ENCODE measurements at places on chromosomes 6 and 20. TPM values are rescaled to one million over a fixed set of nuclear protein-coding genes. Genes with fewer than 3 reads are reported as not detected.

Gene IL17F
- not detected for polyA plus RNA-seq

DNA sequence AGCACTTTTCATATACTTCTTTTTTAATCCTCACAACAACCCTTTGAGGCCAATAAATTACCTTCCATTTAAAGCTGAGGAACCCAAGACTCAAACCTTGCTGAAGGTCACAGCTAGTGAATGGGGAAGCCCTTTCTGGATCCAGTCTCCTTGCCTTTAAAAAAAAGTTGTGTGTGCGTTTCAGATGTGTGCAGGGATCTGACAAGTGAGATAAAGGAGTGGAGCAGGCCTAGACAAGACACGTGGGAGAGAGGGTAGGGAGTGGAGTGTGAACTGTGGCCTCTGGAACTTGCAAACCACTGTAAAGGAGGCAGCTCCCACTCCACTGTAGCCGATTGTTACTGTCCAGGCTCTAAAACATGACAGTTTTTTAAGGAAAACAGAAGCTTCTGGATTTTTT is 1.9 kb downstream of the KLHL32 start:
- H3K4me3 ChIP-seq: no peak overlapping the region
- DNase-seq: no peak
- H3K27ac ChIP-seq: no peak overlapping the region
- peaks cover 13% of the 10 kb centered on the region for H3K4me1 ChIP-seq

DNA sequence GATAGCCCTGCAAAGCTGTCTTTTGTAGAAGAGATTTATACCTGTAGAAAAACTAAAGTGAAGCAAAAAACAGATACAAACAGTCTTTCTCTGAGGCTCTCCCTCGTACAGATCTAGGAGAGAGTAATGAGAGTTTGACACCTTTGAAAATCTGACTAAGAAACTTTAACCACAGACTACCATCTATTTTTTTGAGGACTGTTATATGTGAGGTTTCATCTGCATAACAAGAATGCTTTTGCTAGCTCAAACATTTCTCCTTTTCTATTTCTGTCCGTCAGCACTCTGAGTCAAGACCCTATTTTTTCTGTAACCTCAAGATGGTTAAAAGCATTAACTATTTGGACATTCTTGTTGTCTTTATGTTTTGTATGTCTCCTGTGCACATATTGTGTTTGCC is 193.0 kb downstream of the BTBD3 start:
- no peak overlapping the region for H3K27ac ChIP-seq
- DNase-seq: no peak
- no peaks in the 10 kb centered on the region for H3K4me1 ChIP-seq
- H3K4me3 ChIP-seq: no peak overlapping the region
- H3K36me3 ChIP-seq: no peaks in the 10 kb centered on the region
- no peaks in the 10 kb centered on the region for H3K27me3 ChIP-seq

Gene ITPR3
- 12.6 TPM for polyA plus RNA-seq

- no peak for DNase-seq
- H3K27ac ChIP-seq: no peak overlapping the region
- H3K4me1 ChIP-seq: no peaks in the 10 kb centered on the region
- no peak overlapping the region for H3K4me3 ChIP-seq
Measured at GRCh38 chr20:12597551-12597950, 411.2 kb upstream of the SPTLC3 start.

DNA sequence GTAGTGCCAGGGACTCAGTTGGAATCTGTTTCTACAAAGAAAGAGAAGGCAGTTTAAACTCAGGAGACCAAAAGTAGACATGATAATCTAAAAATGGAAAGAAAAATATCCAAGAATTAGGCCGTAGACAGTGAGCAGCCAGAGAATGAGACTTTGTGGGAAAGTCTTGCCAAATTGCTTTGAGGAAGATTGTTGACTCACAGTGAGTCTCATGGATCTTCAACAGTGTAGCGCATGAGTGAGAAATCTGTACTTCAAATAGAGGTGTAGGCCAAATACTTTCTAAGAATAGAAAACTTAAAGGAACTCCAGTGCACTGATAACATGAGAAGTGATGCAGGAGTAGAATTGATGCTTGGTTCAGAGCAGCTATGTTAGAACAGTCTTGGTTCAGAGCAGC is 284.5 kb downstream of the HTR1B start:
- no peaks in the 10 kb centered on the region for H3K36me3 ChIP-seq
- H3K27me3 ChIP-seq: no peaks in the 10 kb centered on the region
- no peak for DNase-seq

DNA sequence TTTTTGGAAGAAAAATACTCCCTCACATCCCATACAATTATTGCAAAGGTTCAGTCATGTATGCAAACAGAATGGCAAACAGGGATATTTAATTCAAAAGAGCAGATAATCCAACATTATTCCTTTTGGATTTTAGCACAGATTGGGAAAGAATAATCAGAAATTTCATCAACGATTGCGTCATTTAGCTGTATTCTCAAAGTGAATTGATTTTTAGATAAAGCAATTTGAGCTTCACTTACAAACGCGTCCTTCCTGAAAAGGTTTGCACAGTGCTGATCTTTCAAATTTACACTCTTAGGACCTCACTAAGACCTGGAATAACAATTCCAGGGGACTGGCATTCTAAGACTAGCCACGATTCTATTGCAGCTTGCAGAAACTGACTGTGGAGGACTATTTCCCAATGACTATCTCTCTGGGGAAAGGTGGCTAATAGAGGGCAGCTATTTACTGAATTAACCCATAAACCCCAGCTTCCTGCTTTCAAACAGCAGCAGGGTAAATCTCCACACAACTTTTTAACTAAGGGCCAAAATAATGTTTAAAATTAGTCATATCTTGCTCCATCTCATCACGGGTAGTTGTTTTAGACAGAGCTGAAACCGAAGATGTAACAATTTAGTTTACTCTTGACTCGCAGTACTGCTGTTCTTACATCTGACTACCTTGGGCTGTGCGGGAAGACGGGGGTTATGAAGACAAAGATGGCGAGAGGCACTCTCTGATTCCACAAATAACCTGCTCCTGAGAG is 131.2 kb upstream of the FAM184A start:
- H3K4me1 ChIP-seq: no peaks in the 10 kb centered on the region
- peaks cover 2% of the 10 kb centered on the region for H3K36me3 ChIP-seq
- DNase-seq: no peak
- no peak overlapping the region for H3K27ac ChIP-seq
- no peaks in the 10 kb centered on the region for H3K27me3 ChIP-seq
- no peak overlapping the region for H3K4me3 ChIP-seq

Gene GTSF1L
- polyA plus RNA-seq: not detected

Gene SMLR1
- not detected for polyA plus RNA-seq

DNA sequence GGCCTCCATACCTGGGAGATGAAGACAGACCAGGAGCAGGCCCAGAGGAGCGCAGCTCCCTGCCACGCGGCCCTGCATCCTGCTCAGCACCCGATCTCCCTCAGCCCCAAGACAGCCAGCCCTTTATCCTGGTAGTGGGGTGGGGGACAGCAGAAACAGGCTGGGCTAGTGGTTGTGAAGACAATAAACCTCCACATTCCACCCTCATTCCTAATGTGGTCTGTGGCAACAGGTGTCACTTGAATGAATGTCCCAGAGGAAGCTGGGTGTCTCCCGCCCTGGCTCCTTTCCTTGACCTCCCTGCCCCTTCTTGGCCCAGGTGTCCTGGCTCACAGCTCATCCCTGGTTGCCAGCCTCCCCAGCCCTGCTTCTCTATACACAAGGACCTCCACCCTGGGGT is at the start of gene C6orf15:
Gene C6orf15 (minus strand): TSS at position 98 of the 400 bp plus-strand sequence. CDS start 20 bp downstream, at position 78.
- H3K4me3 ChIP-seq: no peak within 1 kb of the TSS
- H3K4me1 ChIP-seq: peaks cover 47% of the 10 kb centered on the region
- DNase-seq: no peak
- H3K27ac ChIP-seq: peak within 1 kb of the TSS; percentile 36

Gene TMEM170B
- 1.3 TPM for polyA plus RNA-seq

- peak overlapping the region; percentile 91 for H3K27ac ChIP-seq
- H3K4me1 ChIP-seq: peaks cover 20% of the 10 kb centered on the region
- peak; percentile 58 for DNase-seq
- H3K27me3 ChIP-seq: no peaks in the 10 kb centered on the region
Measured at GRCh38 chr20:22763257-22763906, 179.0 kb upstream of the FOXA2 start.

Gene SYCP2
- polyA plus RNA-seq: 7.5 TPM

Gene CAP2
- 42.0 TPM for polyA plus RNA-seq

DNA sequence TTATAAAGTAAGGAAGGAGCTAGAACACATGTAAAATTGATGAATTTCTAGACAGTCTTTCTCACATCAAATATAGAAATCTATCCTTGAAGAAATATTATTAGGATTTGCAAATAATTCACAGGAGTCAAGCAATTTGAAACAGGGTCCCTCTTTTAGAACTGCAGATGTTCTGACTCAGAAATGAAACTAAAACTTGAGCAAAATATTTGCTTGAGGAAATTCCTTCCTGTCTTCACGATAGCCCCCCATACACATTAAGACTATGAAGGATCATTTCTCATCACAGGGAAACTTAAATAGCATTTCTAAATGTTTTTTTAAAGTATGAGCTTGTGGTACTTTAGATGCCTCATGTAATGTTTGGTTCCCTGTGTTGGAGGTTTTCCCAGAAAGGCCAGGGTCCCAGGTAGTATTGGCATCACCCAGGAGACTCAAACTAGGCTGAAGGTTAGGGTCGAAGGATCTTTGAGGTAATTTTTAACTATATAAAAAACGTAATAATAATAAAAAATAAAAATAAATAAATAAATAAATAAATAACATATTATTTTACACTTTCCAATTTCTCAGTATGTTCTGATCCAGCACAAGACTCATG is 144.0 kb upstream of the TBX18 start:
- no peaks in the 10 kb centered on the region for H3K4me1 ChIP-seq
- H3K27ac ChIP-seq: no peak overlapping the region
- DNase-seq: no peak
- H3K4me3 ChIP-seq: no peak overlapping the region

Gene CRISP2
- not detected for polyA plus RNA-seq

DNA sequence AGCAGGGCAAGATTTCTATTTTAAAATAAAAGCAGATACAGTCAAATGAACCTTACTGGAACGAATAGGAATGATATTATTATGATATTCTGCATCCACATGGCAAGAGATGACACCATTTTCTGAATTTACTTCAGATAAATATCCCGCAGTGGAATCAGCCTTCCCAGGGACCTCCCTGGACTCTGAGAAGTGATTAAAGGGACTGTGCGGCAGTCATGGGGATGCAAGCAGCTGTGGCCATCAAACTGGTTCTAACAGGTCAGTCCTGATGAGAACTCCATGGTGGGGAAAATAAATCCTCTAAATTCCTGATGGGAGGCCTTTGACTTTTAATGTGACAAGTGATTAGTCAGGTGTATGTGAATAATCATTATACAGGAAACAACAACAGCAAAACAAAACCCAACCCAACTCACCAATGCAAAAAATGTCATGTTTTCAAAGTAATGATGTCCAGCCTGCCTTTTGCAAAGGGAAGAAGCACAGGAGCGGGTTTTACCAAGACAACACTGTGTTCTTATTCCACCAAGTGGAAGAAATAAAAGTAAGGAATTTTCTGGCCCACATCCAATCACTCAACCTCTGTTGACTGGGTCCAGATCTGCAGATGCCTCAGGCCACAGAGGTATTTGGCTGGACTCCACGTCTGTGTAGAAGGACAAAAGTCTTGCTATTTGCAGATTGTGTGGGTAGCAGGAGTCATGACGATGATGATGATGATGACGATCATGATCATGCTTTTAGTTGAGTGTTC is 61.9 kb upstream of the CITED2 start:
- no peaks in the 10 kb centered on the region for H3K27me3 ChIP-seq
- H3K36me3 ChIP-seq: no peaks in the 10 kb centered on the region
- no peaks in the 10 kb centered on the region for H3K4me1 ChIP-seq

DNA sequence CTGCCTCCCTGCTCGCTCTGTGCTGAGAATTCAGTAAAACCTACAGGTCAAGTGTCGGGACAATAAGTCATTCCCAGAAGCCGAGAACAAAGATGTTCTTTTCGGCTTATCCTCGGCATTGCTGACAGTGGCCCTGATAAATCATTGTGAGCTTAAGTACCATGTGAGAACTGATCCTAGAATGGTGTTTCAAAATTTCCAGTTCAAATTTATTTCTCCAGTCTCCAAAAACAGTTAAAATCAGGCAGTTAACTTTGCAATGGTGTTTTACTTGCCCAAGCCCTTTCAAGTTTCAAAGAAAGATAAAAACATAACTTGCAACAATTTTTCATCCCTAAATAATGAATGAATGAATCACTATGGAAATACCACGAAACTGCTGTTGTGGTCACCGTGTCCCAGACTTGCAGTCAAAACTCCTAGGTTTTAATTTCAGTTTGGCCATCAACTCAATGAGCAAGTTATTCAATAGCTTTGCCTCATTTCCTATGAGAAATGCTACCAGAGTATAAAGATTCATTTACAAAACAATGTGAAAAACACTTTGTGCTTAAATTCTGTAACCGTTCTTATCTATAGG is 4.3 kb downstream of the ATP5F1E start:
- no peaks in the 10 kb centered on the region for H3K27me3 ChIP-seq
- peaks cover 53% of the 10 kb centered on the region for H3K4me1 ChIP-seq

DNA sequence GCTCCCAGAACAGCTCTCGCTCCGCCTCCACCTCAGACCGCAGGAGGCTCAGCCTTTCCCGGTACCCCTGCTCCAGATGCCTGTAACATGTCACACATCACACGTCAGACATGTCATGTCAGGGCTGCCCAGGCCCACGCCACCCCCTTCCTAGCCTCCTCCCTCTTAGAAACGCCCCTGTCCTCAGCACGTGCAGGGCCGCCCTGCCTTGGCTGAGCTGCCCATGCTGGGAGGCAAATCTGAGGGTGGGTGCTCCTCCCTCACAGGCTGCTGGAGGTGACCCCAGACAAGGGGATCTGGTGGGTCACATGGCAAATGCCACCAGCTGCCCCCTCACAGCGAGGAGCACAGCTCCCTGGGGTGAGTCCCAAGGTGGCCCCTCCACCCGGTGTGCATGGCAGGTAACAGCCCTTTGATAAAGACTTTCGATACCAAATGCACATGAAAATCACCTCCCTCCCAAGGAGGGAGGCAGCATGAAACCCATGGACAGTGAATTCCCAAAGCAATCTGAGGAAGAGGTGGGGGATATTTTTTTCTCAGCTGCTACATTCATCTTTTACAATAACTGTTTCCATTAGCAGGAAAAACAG is 84.1 kb downstream of the GINS1 start:
- no peaks in the 10 kb centered on the region for H3K36me3 ChIP-seq
- H3K27me3 ChIP-seq: no peaks in the 10 kb centered on the region
- H3K4me1 ChIP-seq: no peaks in the 10 kb centered on the region
- no peak overlapping the region for H3K27ac ChIP-seq

DNA sequence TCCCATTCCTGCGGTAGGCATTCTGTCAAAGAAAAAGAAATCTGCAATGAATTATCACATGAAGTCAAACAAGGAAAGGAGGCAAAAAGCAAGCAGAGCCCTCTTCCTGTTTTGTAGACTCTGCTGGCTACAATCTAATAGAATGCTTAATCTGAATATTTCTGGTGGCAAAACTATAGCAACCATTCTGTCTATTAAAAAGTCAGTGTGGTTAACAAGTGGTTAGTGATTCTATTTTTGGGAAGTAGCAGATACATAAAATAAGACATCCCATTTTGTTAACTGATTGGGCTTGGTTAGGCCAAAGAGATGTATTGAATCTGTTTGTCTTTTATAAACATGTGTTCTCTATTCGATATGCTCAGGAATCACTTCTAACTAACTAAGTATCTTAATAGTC is 442.3 kb downstream of the CDC5L start:
- no peaks in the 10 kb centered on the region for H3K27me3 ChIP-seq
- no peaks in the 10 kb centered on the region for H3K36me3 ChIP-seq
- H3K27ac ChIP-seq: no peak overlapping the region
- DNase-seq: no peak
- no peak overlapping the region for H3K4me3 ChIP-seq
